ENCODE measurements at places on chromosomes 1 and 21.

GRCh38 chr1:54804471-54805132, 3.5 kb upstream of the TTC22 start:
- no peak for DNase-seq

DNA sequence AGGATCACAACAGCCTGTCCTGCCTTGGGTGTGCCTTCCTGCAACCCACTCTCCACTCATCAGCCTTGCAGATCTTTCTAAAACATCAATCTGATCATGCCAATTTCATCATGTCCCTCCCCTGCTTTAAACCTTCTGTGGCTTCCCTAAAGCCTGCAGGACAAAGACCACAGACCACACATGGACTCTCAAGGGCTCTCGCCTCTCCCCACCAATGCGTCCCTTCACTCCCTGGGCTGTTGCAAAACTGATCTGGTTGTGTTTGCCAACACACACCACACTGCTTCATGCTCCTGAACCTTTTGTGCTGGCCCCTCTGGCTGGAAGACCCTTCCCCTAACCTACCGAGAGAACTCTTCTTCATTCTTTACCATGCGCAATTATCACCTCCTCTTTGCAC, 72.4 kb downstream of the ITPKB start:
- DNase-seq, result no peak

- DNase-seq, result no peak
Measured at GRCh38 chr21:42091899-42092508, 20.9 kb downstream of the UMODL1 start.

GRCh38 chr1:21913258-21913657, 23.9 kb downstream of the HSPG2 start:
- no peak for DNase-seq

GRCh38 chr1:233025157-233025556, 74.7 kb downstream of the NTPCR start:
- no peak for DNase-seq

- no peak for DNase-seq
Measured at GRCh38 chr1:157096881-157097280, 2.7 kb downstream of the ETV3L start.

DNA sequence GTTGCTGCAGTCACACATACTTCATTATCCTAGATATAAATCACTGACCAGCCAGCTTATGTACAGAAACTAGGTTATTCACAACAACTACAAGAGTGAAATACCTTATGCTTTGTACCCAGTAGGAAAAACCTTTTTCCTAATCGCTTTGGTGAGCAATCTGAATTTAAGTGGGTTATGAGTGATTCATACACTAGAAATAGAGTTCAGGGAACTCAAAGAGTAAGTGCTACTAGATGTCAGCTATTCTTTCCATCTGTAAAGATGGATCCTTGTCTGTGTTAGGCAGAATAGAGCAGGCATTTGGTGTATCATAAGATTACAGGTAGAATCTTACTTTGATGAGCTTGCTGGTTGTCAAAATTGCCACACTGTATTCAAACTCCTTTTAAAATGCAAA, 101.9 kb downstream of the ZNF644 start:
- no peak for DNase-seq

GRCh38 chr1:68276448-68276847, 44.1 kb upstream of the WLS start:
- DNase-seq, result no peak

- DNase-seq, result no peak
Measured at GRCh38 chr1:107467286-107467685, 326.4 kb downstream of the NTNG1 start.

DNA sequence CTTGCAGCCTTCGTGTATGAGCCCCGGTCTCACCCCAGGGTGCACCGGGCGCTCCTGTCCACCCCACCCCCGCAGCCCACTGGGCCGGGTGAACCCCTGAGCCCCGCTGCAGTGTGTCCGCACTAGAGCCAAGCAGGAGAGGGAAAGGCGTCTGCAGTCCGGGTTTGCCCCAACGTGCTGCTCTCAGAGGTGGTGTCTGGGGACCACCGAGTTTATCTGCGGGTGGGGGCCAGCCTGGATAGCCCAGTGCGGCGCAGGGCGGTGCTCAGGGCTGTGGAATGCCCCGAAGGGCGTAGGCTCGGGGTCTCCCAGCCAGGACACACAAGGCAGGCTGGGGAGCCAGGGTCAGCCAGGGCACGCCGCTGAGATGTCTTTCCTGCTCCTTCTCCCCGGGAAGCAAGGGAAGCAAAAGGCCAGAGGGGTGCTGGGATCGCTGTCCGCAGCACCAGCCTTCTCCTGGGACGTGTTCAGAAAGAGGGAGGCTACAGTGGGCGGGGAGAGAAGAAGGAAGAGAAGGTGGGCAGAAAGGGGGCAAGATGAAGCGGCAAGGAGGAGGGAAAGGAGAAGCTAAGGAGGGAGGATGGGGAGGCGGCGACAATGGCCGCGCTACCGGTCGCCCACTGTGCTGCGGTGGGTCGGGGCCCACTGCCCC, 56.6 kb downstream of the MAB21L3 start:
- DNase-seq, result no peak

GRCh38 chr1:51518586-51519047, 449 bp downstream of the EPS15 start:
- DNase-seq, result no peak

GRCh38 chr1:29856340-29857114, 620.2 kb downstream of the PTPRU start:
- no peak for DNase-seq

- no peak for DNase-seq
Measured at GRCh38 chr1:234916840-234917239, 211.8 kb downstream of the TOMM20 start.

DNA sequence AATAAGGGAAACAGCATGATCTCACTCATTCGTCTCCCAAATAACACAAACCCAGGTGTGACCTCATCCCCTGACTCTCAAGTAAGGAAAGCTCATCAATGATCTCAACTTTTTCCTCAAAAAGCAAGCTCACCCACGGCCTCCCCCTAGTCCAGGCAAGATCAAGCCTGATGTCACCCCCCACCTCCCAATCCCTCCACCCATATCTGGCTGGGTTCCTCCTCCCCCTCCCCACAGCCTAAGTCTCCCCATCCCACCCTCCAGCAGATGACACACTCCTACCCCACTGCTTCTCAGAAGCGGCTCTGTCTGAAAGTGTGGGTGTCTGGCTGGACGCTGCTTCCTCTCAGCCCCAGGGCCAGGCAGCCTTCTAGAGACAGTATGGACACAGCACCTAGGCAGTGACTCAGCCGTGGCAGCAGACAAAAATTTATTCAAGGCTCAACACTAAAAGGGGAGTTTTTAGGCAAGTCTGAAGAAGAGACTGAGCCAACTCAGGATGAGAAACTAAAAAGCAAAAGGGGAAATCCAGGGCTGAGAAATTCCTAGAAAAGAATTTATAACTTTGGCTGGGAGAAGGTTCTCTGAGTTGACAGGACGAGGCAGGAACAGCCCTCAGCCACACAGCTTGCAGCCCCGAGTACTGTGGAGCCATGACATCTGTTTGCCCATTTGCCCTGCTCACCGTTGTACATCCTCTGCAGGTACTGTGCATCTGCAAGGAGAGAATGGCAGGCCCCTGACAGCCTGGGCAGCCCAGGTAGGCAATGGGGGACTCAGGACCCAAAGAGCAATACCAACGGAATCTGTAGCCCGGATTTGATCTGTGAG, 81.6 kb upstream of the LRRC8D start:
- DNase-seq, result no peak

DNA sequence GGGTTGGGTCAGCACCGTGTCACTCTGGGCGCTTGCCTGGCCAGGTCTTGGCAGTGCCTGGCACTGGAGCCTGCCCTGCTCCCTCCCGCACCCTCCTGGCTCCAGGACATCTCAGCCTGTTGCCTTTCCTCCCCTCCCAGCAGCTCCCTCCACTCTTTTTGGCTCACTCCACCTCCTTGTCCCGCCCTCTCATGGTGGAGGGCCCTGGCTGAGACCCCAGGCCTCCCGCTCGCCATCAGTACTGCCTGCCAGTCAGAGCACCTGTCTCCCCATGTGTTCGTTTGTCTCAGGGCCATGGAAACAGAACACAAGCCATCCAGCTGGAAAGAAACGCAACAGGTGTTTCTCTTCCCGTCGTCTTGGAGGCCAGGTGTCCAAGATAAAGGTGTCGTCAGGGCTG, 61.0 kb downstream of the B3GALT5 start:
- no peak for DNase-seq

DNA sequence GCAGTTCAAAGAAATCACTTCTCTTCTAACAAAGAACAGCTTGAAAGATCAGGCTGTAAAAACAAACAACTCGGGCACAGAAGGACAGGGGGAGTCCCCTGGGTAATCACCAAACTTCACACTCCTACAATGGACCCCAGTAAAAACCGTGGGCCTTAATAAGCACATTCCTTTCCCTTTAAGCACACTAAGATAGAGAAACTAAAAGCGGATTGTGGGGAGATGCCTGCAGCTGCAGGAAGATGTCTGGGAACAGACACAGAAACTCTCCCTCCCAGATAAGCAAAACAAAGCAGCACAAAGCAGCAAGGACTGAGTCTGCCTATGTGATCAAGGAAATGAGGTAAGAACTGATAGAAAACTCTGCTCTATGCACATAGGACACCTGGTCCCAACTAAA, 37.6 kb upstream of the CTBS start:
- no peak for DNase-seq

GRCh38 chr21:25871566-25871965, 136.8 kb downstream of the GABPA start:
- DNase-seq, result no peak

GRCh38 chr1:78447086-78447485, 43.7 kb upstream of the PTGFR start:
- DNase-seq, result no peak

GRCh38 chr1:63103682-63104081, 218.7 kb upstream of the FOXD3 start:
- no peak for DNase-seq

DNA sequence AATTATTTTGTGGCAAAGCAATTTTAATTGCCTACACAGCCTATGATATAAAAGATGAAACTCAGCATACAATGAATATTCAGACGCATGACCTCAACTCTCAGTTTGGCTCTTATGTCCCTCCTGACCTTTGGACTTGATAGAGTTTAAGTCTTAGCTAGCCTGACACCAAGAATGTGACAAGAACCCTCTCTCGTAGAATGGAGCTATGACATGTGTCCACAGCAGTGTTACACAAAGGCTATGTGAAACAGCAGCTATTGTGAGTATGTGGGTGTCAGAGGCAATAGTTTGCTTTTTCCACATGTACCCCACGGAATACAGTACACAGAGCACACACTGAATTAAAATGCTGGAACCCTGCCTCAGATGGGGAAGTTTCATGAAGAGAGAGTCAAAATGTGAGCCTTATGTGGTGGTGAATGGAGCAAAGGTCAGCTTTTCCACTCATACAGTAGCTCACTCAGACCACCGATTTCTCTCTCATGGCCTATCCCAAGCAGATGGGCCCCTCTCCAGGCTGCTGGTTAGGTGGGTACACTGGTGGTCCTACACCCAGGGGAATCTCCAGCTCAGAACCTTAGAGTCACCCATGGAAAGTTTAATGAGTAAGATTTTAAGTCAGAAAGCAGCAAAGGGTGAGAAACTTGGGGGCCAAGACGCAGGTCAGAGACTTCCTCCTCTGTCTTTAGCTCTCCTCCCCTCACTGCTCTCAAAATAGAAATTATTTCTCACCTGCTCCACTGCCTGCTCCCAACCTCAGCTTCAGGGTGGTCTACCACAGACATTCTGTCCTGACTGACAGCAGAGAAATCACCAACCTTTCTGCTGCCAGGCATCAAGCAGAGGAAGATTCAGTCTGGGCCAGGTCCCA, 10.1 kb upstream of the XCL2 start:
- DNase-seq, result no peak

- DNase-seq, result no peak
Measured at GRCh38 chr1:154429841-154430611, 24.9 kb downstream of the IL6R start.

DNA sequence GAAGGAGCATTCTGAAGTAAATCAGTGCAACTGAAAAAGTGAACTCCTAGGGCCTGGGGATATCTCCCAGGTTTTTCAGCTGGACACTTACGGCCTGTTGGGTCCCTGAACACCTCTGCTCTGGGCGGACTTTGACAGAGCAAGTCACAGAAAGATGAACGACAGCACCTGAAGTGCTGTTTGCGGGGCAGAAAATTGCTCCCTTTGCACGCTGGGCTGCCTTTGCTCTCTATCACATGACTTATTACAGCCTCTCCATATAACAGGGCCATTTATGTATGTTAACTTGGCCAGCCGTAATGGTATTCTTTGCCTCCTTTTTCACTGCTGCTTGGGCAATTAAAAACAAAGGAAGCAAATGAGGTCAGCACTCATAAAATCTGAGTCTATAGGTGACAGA, 332.9 kb downstream of the BARHL2 start:
- no peak for DNase-seq

- no peak for DNase-seq
Measured at GRCh38 chr1:65026235-65026634, 59.9 kb upstream of the JAK1 start.

GRCh38 chr1:82266351-82266750, 465.6 kb downstream of the ADGRL2 start:
- DNase-seq, result no peak

- DNase-seq, result no peak
Measured at GRCh38 chr1:91901231-91901630, 15.3 kb upstream of the TGFBR3 start.

GRCh38 chr21:40964691-40965090, 117.7 kb upstream of the DSCAM start:
- no peak for DNase-seq

- no peak for DNase-seq
Measured at GRCh38 chr1:57752843-57753242, 329.0 kb upstream of the DAB1 start.

DNA sequence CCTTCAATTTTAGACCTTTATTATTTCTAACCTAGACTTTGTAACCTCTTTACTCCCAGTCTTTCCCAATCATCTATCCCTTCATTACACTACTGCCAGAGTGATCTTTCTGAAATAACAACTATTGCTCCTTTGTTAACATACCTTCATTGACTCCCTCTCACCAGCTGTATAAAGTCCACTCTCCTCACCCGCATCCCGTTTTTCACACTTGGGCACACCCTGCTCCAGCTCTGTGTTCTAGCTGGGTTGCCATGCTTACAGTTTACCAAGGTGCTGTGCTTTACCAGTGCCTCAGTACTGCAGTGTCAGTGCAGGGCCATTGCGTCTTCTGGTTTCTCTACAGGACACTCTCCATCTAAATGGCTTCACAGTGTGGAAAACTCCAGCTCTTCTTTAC, 148.2 kb downstream of the NFIA start:
- DNase-seq, result no peak

- DNase-seq, result no peak
Measured at GRCh38 chr1:219837274-219837993, 90.9 kb downstream of the SLC30A10 start.

- DNase-seq, result no peak
Measured at GRCh38 chr1:60936163-60936562, 146.2 kb upstream of the NFIA start.

GRCh38 chr1:246705368-246705767, 18.8 kb upstream of the SCCPDH start:
- no peak for DNase-seq

GRCh38 chr1:208799186-208799585, 555.0 kb upstream of the PLXNA2 start:
- DNase-seq, result no peak

- no peak for DNase-seq
Measured at GRCh38 chr1:152801333-152801732, 4.8 kb downstream of the LCE1D start.
